OCI-LY7 (cell line): ENCODE measurements at places on chromosomes 13 and 19.
A peak's percentile ranks its signal among the peaks of the same experiment; 100 is the strongest.

DNA sequence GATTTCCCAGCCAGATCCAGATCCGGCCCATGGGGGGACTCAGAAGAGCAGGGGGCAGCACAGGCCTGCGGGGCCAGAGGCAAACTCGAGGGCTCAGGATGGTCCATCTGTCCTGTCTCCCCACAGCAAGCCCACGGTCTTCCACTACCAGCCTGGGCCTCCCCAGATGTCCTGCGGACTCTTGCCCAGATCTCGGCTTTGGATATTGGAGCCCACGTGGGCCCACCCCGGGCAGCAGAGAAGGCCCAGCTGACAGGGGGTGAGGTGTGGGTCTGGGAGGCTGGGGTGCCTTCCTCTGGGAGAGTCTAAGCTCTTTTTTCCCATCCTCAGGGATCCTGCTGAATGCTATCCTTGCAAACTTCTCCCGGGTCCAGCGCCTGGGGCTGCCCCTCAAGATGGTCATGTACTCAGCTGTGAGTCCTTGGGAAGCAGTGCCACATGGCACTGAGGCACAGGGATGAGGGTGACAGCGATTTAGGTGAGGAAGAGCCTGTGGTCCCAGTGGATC, 3.4 kb downstream of the ACP4 start:
- DNase-seq, result no peak

GRCh38 chr13:79096099-79096498, 310.0 kb downstream of the RBM26 start:
- no peak for DNase-seq

DNA sequence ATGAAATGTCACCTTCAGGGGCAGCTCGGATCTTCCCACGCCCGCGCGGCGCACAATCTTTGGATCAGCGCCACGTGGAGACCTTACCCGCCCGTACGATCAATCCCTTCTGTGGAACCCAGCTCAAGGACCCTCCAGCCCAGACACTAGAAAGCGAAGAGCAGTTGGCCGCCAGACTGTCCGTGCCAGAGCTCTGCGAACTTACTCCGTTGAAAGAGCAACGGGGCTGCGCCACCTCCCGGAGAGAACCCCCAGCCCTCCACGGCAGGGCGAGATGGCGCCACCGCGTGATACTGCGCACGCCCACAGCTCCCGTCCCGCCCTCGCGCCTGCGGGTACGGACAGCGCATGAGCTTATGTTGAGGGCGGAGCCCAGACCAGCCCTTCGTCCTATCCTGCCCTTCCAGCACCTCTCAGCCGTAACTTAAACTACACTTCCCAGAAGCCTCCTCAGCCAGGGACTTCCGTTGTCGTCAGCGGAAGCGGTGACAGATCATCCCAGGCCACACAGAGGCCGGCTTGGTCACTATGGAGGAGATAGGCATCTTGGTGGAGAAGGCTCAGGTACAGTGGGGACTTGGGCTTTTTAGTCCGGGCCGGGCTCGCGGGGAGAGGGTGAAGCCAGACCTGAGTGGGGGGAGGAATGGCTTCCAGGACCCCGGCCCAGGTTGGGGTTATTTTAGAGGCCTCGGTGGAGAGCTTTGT, at the start of gene PSMC4:
TSS of gene PSMC4 (plus strand) at position 491 of the 705 bp plus-strand sequence. CDS start at position 529, 38 bp downstream.
- DNase-seq, result peak; percentile 99

DNA sequence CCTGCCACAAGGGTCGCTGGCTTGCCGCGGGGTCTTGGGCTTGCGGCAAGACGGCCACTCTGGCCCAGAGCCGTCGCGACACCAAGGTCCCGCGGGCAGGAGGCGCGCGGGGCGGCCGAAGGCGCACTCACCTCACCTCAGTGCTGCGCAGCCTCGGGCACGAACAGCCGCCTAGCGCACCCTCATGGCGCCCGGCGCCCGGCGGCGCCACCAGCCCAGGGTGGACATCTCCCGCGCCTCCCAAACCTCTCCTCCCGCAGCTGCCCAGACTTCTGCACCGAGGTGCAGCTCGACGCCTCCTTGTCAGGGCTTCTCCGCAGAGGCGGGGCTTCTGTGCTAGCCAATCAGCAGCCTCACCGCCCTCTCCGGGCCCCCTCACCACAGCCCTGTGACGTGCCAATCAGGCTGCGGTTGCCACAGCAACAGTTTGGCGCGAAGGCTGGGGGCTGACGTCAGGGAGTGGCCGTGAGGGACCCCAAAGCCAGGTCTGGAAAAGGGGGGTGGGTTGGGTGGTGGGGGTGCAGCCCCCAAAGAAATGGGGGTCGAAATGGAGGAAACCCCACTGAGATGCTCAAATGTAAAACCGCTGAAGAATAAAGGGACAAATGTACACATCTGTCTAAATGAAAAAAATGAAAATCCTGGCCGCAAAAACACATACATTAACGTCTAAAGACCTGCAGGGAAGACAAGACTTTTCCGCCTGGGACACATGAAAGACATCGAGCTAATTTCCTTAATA, at the start of the genes PEG3 and ZIM2:
TSS of gene PEG3 (minus strand) at position 276 of the 742 bp plus-strand sequence. CDS start 16,071 bp downstream, outside the sequence.
TSS of gene ZIM2 (minus strand) at position 276 of the 742 bp plus-strand sequence. CDS start 16,449 bp downstream, outside the sequence.
- no peak for DNase-seq

DNA sequence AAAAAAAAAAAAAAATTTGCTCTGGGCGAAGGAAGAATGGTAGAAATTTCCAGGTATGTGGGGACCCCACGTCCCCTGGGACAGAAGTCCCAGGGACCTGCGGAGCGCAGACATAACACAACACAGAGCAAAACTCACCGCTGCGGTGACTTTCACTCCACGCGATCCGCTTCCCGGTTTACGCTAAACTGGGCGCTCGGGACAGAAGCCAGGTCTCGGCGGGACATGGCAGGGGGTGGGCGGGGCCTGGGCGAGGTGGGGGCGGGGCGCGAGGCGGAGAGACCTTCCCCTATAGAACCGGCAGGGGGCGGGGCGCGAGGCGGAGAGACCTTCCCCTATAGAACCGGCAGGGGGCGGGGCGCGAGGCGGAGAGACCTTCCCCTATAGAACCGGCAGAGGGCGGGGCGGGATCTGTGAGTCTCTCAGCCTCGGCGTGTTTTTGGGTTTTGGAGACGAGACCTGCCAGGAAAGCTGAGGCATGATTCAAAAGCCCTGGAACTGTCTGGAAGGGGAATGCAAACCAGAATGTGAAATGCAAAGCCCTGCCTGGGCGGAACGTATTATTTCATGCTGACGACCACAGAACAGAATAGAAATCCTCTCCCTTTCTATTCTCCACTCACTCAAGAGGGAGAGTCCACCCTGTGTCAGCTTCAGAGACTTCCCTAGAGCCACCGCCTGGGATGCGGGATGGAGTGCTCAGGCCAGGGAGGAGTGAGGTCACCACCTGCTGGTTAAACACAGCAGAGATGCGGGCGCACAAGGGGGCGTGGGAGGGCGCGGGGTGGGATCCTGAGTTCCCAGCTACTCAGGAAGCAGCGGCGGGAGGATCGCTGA, 20.2 kb upstream of the ERVV-1 start:
- peak; percentile 84 for DNase-seq

DNA sequence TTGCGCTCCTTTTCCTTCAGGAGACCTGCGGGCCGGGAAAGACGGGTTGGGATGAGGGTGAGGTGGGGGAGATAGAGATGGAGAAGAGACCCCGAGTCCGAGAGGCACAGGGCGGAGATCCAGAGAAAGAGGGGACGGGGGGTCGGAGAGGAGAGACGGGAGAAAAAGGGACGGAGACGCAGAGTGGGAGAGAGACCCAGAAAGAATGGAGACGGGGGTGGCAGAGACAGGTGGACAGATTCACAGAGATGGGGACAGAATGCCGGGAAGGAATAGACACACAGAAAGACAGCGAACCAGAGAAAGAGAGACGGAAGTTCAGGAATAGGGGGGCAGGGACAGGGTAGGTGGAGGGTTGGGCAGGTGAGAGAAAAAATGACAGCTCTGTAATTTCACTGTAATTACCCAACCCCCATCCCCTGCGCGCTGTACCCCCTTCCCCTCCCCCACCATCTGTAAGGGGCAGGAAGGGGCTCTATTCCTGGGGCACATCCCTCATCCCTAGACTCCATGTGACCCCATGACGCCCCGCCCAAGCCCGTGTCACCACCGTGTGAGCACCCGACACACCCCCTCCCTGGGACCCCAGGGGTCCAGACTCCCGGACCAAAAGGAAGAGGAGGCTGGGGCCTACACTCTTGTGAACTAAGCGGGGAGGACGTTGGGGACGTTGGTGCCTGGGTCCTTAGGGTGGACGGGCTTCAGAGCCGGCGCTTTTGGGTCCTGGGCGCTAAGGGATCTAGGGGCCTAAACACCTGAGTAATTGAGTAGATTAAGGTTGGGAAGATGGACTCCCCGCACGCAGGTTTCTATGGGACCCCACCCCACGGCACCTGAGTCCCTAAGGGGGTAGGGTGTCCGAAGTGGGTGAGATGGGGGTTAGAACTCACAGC, 967 bp downstream of the DBP start:
- no peak for DNase-seq

GRCh38 chr13:26653842-26654241, 96.4 kb downstream of the WASF3 start:
- DNase-seq, result no peak

DNA sequence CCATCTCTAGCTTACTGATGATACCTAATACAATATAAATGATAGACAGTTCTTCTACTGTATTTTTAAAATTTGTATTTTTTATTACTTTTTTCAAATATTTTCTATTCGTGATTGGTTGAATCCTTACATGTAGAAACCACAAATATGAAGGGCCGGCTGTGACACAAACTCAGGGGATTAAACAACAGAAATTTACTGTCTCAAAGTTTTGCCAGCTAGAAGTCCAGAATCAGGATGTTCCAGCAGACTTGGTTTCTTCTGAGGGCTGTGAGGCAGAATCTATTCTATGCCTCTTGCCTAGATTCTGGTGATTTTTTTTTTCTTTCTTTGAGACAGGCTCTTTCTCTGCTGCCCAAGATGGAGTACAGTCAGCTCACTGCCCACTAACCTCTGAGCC, 13.8 kb downstream of the FPR1 start:
- no peak for DNase-seq

DNA sequence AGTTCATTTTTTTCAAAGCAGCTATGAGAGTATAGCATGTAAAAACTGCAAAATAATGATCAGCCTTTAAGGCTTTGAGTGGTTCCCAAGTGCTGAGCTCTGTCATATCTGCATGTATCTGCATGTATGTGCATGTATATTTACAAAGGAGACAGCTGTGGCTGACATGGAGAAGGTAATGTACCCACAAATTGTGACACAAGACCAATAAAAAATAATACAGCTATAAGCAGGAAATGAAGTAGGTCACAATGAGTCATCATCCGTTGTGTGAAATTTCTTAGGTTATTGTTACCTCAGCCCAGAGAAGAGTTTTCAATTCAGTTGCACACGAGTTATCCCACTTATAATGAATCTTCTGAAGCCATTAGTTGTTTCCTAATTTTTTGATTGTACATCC, 60.9 kb upstream of the MED4 start:
- DNase-seq, result no peak

DNA sequence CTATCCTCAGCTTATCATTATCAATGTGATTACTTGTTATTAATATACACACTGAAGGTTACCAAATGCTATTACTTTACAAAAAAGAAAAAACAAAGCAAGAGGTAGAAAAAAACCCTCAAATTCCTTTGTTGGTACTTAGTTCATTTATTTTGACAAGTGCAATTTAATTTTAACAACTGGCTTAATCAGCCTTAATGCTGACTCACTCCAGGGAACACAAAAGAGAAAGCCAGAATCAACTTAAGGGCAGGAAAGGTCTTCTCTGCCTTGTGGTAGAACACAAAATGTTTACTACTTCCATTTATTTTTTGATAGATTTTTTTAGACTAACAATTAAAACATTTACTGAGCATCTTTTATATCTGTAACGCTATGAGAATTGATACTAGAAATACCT, 417.1 kb downstream of the PCDH17 start:
- no peak for DNase-seq

DNA sequence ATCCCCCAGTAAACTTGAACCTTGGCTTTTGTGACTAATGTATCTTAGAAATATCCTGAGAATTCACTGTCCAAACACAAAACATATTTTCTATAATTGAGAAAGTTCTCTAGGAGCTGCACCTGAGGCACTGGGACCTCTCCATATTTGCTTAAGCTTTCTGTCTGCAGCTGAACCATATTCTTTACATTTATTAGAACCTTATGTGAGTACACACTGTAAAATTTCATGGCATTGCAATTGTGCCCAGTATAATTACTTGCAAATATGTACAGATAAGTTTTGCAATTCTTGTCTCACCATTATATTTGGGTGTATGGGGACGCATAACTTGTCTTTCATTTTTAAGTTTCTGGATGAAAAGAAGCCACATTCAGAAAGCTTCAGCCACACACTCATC, 280.7 kb upstream of the KLHL1 start:
- DNase-seq, result no peak

- peak; percentile 63 for DNase-seq
Measured at GRCh38 chr13:50707628-50708027, 135.9 kb downstream of the DLEU7 start.

DNA sequence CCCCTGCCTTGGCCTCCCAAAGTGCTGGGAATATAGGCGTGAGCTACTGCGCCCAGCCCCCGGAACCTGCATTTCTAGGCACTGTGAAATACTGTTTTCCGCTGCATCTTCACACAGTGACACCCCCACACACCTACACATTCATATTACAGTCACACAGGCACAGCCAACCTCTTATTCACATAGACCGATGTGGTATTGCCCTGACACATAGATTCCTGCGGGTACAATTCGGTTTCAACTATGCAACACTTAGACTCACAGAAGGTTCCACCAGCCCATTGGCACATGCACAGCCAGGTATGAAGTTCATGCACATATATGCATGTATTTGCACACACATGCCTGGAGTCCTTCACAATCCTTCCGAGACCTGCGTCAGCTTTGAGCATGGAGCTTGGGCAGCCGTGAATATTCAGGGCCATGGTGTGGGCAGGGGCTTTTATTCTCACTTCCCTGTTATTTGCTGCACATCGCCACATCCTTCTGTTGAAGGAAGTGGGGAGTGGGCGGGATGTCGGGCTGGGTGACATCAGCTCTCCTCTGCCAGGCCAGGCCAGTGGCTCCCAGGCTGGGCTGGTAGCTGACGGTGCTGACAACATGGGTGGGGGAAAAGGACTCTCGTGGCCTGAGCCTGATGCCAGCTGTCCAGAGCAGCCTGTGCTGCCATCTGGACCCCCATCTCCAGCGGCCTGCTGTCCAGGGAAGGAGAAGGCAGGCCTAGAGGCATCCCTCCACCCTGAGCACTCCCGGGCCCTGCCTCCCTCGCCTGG, 5.4 kb upstream of the CDC37 start:
- peak; percentile 81 for DNase-seq

DNA sequence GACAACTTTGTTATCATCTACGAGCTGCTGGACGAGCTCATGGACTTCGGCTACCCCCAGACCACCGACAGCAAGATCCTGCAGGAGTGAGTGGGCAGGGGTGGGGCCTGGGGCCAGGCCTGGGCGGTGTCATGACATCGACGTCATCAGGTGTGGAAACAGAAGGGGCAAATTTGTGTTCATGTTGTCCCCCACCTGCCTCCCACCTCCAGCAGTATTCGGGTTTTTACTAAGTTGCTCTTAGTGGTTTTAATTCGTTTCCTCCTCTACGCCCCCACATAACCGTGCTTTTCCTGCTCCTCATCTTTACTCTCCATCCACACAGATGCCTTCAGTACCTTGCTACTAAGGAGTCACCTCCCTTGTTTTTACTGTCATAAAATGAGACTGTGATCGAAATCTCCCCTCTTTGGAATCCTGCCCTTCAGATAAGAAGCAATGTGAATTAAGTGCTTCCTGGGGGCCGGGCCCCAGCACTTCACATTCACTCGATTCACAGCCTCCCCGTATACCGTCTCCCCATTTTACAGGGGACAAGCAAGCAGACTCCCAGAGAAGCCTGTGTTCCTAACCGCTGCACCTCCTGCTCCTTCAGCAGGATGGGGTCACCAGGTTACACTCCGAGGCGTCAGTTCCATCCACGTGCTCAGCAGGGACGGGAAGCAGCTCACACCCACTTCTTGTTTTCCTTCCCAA, 10.5 kb downstream of the AP1M1 start:
- no peak for DNase-seq

- no peak for DNase-seq
Measured at GRCh38 chr13:31980830-31981229, 50.7 kb upstream of the FRY start.
